GM12878 (cell line): ENCODE measurements at places on chromosomes 1 and 21.

GRCh38 chr1:210359255-210359654 is 30.6 kb downstream of the HHAT start:
- no peak overlapping the region for H3K4me3 ChIP-seq
- DNase-seq, result no peak
- no peaks in the 10 kb centered on the region for H3K27me3 ChIP-seq

- H3K27ac ChIP-seq, result no peak overlapping the region
- H3K4me1 ChIP-seq, result peaks cover 8% of the 10 kb centered on the region
- no peak overlapping the region for H3K4me3 ChIP-seq
- no peaks in the 10 kb centered on the region for H3K27me3 ChIP-seq
- DNase-seq, result no peak
- peaks cover 6% of the 10 kb centered on the region for H3K36me3 ChIP-seq
These were observed 2.1 kb downstream of the TEX38 start for GRCh38 chr1:46673749-46674182.

DNA sequence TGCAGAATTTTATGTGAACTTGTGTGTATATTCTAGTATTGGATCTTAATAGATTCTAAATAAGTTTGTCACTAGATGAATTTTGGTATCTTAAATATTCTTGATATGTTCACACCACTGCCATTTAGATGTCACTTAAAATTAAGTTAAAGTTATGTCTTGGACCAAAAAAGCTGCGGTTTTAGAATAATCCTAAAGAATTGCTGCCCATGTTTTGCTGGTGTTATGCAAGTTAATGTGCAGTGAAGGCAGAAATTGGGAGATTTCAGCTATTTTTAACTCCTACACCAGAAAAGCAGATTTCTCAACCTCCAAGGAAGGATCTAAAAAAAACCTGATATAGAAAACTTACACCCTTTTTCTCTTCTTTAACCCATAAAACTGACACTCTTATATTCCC is 757 bp downstream of the ACADM start:
- H3K4me1 ChIP-seq, result 0 out of 2 replicates have a peak, but pooled peaks cover 2% of the 10 kb centered on the region
- H3K36me3 ChIP-seq, result no peaks in the 10 kb centered on the region
- DNase-seq, result no peak
- peak overlapping the region; percentile 83 for H3K27ac ChIP-seq
- no peaks in the 10 kb centered on the region for H3K27me3 ChIP-seq
- H3K4me3 ChIP-seq, result peak overlapping the region; percentile 70

- no peaks in the 10 kb centered on the region for H3K27me3 ChIP-seq
- peak overlapping the region; percentile 91 for H3K4me3 ChIP-seq
- peaks cover 32% of the 10 kb centered on the region for H3K4me1 ChIP-seq
- no peaks in the 10 kb centered on the region for H3K36me3 ChIP-seq
These were observed 511 bp upstream of the RABGAP1L start for GRCh38 chr1:174158767-174159251.

- no peak for DNase-seq
- no peak overlapping the region for H3K4me3 ChIP-seq
- H3K27ac ChIP-seq, result no peak overlapping the region
- peaks cover 5% of the 10 kb centered on the region; the same call in 1 of the 2 replicates for H3K4me1 ChIP-seq
- H3K27me3 ChIP-seq, result no peaks in the 10 kb centered on the region
- no peaks in the 10 kb centered on the region for H3K36me3 ChIP-seq
These were observed 7.1 kb upstream of the MROH9 start for GRCh38 chr1:170927955-170928840.
